IMR-90 (cell line): ENCODE measurements at places on chromosomes 3 and 15.

GRCh38 chr3:141863491-141863890 is 13.0 kb upstream of the ATP1B3 start:
- DNase-seq: no peak

DNA sequence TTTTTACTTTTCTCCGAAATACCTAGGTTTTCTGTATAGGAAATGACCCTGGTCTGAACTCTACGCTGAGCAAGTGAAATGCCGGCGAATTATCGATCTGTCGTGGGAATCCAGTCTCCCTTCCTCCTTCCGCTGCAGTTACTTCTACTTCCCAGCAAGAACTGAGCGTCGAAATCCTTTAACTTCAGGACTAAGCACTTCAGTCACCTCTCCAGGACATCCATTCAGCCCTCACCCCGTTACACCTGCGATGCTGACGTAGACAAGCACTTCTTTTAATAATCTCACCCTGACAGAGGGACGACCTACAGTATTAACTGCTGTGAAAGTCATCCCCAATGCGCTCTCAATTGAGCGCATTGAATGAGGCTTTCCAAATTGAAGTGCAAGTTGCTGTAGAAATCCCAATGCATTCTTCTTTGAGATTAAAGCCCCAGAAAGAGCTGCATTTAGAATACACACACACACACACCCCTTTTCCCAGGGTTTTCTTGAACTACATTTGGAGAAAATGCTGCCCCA is 1.3 kb downstream of the TOP2B start:
- peak; percentile 24 for DNase-seq

GRCh38 chr3:48194446-48195071 is 6.3 kb upstream of the CDC25A start:
- DNase-seq: peak; percentile 51

- no peak for DNase-seq
Measured at GRCh38 chr3:120446891-120447668, 3.7 kb downstream of the FSTL1 start.

DNA sequence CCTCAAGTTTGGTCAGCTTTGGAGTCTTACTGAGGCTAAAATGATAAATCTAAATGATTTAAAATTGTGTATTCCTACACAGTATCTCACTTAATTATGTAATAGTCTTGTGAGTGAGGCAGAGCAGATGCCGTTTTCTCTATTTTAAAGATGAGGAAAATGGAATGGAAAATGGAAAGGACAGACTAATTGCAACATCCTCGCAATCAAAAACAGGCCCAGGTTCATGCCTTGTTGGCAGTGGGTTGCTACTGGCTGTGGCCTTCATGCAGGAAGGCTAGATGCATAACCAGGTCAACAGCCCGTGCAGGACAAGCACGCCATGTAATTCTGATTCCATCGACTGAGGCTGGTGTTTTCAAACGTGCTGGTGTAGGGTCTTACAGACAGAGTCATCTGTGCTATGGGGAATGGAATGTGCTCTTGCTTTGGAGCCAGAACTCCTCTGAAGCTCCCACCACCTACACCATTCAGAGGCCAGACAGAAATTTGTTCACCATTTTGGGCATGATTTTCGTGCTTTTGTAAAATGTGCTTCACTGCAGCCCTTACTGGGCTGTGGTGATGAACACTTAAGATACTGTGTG is 37.9 kb downstream of the MLH1 start:
- DNase-seq: peak; percentile 13

DNA sequence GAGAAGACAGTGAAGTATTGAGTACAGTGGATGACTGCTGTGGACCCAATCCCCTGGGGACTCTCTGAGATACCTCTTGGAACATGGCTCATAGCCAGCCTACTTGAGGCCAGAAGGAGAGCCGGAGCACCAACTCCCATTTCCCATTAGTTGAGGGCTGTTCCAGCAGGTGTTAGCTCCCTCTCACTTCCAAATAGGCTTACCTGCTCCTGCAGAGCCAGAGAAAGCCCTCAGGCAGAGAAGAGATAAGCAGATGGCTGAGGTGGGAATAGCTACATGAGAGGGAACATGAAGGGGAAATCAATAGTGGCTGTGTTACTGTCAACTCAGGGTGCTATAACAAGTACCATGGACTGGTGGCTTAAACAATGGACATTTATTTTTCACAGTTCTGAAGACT is 4.6 kb upstream of the CCK start:
- DNase-seq: no peak
